ENCODE measurements at places on chromosomes 13 and 19. TPM values are rescaled to one million over a fixed set of nuclear protein-coding genes. Genes with fewer than 3 reads are reported as not detected.

SULT2A1 gene
- total RNA-seq: not detected

ADAMTS10 gene
- 46.7 TPM for total RNA-seq

AZU1 gene
- 1.1 TPM for total RNA-seq

B3GNT3 gene
- 0.19 TPM for total RNA-seq

ZNF562 gene
- 19.5 TPM for total RNA-seq

C19orf73 gene
- 2.5 TPM for total RNA-seq

RHPN2 gene
- total RNA-seq: 19.5 TPM

SLC7A9 gene
- total RNA-seq: 0.36 TPM

PMIS2 gene
- not detected for total RNA-seq

FGF22 gene
- total RNA-seq: not detected

URAD gene
- total RNA-seq: not detected

PDX1 gene
- total RNA-seq: not detected

CLDN10 gene
- 0.69 TPM for total RNA-seq

ATP1A3 gene
- total RNA-seq: 0.28 TPM

PALM3 gene
- total RNA-seq: not detected

Measured in omental fat pad (tissue), 4 donors.